Neural crest cell (in vitro differentiated cells): ENCODE measurements at places on chromosomes 5 and 9.

GRCh38 chr5:25005431-25005830, 360.7 kb upstream of the CDH10 start:
- DNase-seq: no peak

GRCh38 chr9:128250839-128251731, 24.7 kb downstream of the GOLGA2 start:
- no peak for DNase-seq

DNA sequence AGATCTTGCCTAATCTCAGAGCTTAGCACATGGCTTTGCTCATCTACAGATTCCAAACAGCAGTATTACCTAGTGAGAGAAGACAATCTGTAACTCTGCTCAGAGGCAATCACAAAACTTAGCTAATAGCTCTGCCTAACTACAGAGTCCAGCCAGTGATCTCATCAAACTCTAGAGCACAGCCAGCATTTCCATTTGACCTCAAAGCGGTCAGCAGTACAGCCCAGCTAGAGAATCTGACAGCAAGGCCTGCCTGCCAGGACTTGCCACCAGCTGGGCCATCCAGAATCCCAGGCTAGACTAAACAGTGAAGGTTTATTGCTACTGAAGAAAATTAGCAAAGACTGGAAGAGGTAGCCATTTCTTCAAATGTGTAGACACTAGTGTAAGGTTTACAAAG, 217.9 kb upstream of the VLDLR start:
- no peak for DNase-seq

GRCh38 chr9:3455094-3455493, 70.7 kb downstream of the RFX3 start:
- DNase-seq: no peak

DNA sequence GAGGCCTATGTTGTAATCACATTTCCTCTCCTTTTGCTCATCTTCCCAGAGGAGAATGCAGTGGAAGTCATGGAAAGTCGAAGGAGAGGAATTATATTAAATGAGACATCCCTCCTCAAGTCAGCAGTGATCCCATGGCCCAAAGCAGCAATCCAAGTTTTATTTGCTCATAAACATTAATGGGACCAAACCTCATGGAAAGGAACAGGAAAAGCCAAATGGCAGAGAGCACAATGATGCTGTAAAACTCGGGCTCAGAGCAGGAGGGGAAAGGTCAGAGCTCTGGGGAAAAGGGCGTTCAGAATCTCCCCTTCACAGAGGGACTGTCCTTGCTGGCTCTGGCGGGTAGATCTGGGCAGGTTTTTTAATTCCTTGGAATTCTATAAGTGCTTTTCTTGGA, 175.8 kb downstream of the C5orf15 start:
- DNase-seq: no peak
